ENCODE measurements at places on chromosomes 3 and 15. TPM values are rescaled to one million over a fixed set of nuclear protein-coding genes. Genes with fewer than 3 reads are reported as not detected.
A peak's percentile ranks its signal among the peaks of the same experiment; 100 is the strongest.

DNA sequence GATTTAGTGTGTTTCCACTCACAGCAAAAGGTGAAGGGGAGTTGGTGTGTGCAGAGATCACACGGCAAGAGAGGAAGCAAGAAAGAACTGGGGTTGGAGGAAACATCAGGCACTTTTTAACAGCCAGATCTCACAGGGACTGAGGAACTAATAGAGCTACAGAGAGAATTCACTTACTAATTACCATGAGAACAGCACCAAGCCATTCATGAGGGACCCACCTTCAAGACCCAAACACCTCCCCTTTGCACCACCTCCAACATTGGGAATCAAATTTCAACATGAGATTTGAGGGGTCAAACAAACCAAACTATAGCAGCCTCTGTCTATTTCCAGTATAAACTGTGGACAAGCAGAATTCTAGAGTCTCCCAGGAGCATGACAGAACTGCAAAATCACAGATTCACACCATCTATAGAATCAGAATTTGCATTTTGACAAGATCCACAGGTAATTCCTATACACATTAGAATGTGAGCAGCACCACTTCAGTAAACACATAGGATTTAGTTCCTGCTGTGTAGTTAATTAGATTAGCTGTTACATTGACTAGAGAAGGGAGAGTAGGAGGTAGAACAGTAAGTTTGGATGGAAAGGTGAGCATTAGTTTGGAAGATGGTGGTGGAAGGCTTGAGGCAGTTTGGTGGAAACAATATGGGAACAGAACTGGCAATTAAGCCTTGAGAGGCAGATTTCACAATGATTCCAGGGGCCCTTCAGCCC lies 311.7 kb downstream of the NSUN3 start:
- no peak for DNase-seq

- DNase-seq = no peak
Measured at GRCh38 chr15:55736756-55737155, 6.2 kb downstream of the PRTG start.

- DNase-seq = no peak
Measured at GRCh38 chr3:149844091-149844490, 31.1 kb downstream of the RNF13 start.

DNA sequence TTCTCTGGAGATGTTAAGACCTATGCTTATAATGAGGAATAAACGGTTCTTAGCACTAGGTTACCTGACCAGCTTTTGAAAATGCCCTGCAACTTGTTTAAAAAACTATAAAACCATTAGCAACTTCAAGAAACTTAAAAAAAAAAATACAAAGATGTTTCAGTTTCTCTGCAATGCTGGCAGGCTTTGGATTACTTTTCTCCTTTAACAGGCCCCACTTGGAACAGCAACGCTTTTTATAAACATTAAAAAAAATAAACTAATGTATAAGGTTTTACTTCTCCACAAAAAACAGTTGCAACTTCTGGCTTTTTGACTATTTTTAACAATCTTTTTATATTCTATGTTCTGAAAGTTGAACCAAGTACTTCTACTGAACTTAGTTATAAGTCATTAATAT lies 1006.7 kb downstream of the ROBO1 start:
- peak; percentile 15 for DNase-seq

DNA sequence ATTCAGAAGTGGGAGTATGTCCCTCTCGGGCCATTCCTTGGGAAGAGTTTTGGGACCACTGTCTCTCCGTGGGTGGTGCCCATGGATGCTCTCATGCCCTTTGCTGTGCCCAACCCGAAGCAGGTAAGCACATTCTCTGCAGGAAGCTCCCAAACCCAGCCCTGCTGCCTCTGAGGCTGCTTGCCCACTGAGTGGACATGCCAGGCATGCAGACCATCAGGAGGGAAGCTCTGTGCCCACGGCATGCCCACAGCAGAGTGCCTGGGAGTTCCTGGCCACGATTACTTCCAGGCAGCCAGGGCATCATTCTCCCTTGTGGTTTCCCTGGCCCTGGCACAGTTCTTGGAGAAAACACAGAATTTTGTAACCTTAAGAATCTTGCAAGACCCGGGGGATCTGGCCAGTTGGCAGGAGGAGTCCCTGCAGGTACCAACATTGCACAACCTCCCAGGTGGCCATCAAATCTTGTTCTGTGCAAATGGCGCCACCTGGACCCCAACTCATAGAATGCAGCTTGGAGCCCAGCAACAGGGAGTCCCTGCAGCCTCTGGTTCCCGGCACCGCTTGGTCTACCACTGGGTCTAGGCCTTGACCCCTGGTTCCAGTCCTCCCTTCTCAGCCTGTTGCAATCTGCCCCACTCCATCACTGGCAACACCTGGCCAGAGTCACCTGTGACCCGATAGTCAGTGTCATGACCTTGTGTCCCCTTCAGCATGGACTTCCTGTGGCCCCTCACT lies 20.4 kb downstream of the FAH start:
- no peak for DNase-seq

- DNase-seq = no peak
Measured at GRCh38 chr3:39262846-39263245, 17.0 kb downstream of the CX3CR1 start.

DNA sequence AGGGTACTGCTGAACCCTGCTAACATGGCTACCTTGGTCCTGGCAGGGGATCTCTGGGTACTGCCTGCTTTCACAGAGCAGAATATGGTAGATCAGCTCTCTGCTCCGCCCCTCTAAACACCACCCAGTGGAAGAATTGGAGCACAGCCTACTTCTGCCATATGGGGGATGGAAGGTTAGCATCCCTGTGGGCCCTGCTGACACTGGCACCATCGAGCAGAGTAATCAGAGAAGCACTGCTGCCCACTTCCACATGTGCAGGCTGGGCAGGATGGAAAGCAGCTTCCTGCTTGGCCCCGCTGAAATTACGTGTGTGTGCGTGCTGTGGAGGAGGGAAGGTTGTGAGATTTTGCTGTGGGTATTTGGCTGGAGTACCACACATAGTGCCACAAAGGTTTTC lies 24.8 kb downstream of the CCR1 start:
- DNase-seq = no peak

GRCh38 chr3:11563865-11564185 lies 79.9 kb downstream of the VGLL4 start:
- no peak for DNase-seq

DNA sequence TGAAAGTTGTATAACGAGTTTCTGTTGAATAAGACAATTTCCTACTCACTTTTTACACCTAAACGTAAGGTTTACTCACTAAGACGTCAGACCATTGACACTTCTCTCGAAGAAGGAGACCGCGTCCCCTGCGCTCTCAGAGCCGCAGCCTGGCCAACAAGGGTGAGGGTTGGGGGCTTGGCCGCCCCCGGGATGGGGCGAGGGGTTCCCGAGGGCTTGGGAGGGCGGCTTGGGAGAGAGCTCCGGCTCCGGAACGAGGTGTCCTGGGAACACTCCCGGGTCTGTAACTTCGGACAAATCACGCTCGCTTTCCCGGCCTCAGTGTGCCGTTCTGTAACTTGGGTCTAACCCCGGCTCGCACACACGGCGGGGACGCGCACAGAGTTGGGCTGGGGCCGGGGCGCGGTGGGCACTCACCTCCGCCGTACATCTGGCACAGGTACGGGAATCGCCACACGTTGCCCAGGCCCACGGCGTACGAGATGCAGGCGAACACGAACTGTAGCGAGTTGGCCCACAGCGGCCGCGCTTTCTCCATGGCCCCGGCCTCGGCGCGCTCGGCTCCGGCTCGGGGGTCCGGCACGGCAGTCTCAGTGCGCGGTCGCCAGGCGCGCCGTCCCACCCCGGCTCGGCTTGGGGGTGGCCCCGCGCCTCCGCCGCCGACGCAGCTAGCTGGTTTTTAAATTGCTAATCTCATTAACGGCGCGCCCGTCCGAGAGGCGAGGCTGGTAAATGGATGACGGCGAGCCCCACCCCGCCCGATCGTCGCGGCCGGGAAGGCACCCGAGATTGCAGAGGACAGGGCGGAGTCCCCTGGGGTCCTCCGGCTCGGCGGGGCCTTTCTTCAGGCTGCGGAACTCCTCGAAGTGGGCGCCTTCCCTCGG lies at the start of gene SLC6A20:
TSS of gene SLC6A20 (minus strand) at position 655 of the 884 bp plus-strand sequence. CDS start at position 538, 117 bp downstream.
- DNase-seq = no peak

The ZNF621 gene
- total RNA-seq = 25.4 TPM

The SLC6A1 gene
- total RNA-seq = 2.1 TPM

The AZI2 gene
- total RNA-seq = 59.0 TPM

Measured in kidney (tissue), 22 donors.